ENCODE measurements at places on chromosomes 3 and 15.

GRCh38 chr3:114454551-114455251 lies 160.9 kb downstream of the TIGIT start:
- no peak for DNase-seq

GRCh38 chr3:197149-197827 lies 725 bp downstream of the CHL1 start:
- no peak for DNase-seq

GRCh38 chr15:99096173-99096893 lies 8.5 kb upstream of the SYNM start:
- no peak for DNase-seq

GRCh38 chr3:177185035-177185574 lies 12.2 kb downstream of the TBL1XR1 start:
- DNase-seq, result no peak

DNA sequence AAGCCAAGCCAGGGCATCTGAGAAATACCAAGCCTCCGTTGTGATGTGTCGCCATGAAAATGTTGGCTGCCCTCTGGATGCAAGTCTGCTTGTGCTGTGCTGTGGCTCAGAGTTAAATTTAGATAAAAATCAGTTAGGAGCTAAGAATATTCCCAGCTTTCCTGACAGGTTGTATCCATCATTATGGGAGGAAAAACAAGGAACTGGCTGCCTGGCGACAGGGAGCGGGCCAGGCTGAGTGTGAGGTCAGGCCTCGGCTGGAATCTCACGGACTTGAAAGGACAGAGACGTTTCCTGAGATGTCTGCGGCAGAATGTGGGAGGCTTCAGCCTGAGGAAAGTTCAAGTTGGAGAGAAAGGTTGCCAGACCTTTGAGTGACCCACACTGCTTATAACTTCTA lies 213.8 kb downstream of the THSD4 start:
- DNase-seq, result no peak

DNA sequence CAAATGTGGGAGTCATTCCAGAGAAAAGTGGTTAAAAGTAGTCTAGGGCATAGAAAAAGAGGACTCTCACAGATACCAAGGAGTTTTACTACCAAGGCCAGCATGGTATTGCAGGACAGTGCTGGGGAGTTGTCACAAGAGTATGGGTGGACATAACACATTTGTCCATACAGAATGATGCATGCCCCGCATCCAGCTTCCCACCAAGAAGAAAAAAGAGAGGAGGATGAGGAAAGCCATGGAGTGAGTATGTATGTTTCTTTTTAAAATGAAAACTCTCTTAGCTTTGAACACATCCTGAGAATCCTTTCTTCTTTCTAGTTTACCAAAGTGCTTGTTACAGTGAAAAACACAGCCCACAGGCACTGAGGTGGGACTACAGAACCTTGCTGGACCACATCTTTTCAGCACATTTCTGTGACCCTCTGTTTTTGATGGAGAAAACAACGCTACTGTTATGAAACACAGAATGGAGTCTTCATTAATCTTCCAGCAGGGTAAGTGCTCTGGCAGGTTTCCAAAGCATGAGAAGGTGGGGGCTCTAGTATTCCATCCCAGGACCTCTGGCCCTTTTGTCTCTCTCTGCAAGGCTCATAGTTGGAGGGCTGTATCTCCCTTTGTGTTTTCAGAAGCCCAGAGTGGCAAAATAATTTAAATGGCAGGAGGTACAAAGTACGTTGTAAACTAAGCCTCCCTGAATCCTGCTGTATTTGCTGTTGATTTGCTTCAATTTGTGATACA lies 12.7 kb downstream of the NR2E3 start:
- no peak for DNase-seq

DNA sequence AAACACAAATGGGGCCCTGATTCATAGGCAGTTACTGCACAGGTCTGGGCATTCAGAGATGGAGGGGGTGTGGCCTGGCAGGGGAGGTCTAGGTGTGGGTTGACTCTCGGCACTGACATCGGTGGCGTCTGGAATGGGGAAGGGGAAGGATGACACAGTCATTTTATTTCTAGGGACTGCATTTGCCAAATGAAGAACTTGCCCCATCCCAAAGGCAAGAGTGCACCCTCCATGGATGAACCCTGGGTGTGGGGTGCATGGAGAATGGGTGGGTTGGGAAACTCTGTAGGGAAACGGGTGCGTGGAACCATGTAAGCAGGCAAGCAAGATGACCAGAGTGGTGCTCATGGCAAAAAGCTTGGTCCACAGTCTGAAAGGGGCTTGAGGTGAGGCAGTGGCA lies 24.5 kb downstream of the SLC6A20 start:
- no peak for DNase-seq

DNA sequence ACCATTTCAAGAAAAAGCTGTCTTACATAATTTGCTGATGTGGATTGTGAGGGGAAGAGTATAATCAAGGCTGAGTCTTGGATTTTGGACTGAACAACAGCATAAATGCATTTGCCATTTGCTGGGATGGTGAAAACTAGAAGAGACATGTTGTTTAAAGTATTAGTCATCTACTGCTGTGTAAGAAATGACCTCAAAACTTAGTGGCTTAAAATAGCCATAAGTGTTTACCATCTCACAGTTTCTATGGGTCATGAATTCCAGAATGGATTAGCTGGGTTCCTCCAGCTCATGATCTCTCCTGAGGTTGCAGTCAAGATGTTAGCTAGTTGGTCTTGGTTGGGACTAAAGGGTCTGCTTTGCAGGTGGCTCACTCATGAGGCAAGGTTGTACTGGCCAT lies 66.2 kb downstream of the SCN11A start:
- no peak for DNase-seq

GRCh38 chr3:11478167-11478566 lies 165.5 kb downstream of the VGLL4 start:
- DNase-seq, result no peak

- DNase-seq, result no peak
These were observed at the start of gene CAND2 for GRCh38 chr3:12796171-12797123. Gene CAND2 (plus strand): TSS chr3:12796680. CDS start chr3:12796721, 41 bp downstream.

GRCh38 chr3:61058836-61059235 lies 192.4 kb downstream of the FHIT start:
- no peak for DNase-seq

DNA sequence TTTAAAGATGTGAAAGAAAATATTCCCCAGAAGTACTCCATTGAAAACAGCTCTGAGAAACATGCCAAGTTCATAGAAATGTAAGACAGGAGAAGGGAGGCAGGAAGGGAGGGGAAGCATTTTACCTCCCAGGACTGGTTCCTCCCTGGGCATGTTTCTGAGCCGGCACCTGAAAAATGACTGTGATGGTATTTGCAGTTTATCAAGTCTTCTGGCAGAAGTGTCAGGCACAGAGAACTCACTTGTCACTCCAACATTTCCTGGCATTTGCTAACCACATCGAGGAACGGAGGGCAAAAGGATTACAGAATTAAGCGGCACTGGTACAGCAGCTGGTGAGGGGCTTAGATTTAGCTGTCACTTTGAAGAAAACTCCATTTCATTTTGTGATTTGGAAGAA lies 1054.0 kb downstream of the TUSC7 start:
- no peak for DNase-seq

DNA sequence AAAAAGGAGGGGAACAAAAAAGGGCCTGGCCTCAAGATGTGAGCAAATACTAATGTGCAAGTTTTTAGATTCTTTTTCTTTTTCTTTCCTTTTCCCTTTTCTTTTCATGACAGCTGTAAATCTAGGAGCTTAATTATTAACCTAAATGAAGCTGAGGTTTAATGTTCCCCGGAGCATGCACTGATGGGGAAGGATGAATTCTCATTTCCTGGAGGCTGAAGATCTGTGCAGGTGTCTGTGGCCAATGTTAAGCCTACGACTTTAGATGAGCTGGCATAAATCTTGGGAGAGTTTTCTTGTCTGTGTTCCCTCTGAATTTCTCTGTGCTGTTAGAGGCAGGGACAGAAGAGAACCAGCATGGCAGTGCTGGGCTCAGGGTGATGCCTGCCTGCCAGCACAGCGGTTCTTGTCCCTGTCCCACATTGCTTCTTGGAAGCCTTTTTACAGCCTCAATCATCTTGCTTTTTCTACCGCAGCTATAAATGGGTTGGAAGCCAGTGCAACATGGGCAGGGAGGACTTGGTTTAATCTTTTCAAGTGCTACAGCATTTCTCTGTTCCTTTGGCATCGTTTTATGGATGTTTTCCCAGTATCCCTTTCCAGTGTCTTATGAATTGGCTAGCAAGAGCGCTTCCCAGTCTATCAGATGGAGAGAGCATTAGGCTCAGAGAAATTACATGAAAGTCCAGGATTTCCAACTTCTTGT lies 119.1 kb downstream of the ATG7 start:
- DNase-seq, result no peak

- DNase-seq, result no peak
These were observed 838.3 kb upstream of the ROBO1 start for GRCh38 chr3:80606073-80606472.

GRCh38 chr3:144989807-144990206 lies 1018.2 kb downstream of the DIPK2A start:
- no peak for DNase-seq

GRCh38 chr15:100158356-100158755 lies 183.4 kb downstream of the ADAMTS17 start:
- no peak for DNase-seq

GRCh38 chr3:129453732-129454131 lies 13.7 kb downstream of the IFT122 start:
- DNase-seq, result no peak

DNA sequence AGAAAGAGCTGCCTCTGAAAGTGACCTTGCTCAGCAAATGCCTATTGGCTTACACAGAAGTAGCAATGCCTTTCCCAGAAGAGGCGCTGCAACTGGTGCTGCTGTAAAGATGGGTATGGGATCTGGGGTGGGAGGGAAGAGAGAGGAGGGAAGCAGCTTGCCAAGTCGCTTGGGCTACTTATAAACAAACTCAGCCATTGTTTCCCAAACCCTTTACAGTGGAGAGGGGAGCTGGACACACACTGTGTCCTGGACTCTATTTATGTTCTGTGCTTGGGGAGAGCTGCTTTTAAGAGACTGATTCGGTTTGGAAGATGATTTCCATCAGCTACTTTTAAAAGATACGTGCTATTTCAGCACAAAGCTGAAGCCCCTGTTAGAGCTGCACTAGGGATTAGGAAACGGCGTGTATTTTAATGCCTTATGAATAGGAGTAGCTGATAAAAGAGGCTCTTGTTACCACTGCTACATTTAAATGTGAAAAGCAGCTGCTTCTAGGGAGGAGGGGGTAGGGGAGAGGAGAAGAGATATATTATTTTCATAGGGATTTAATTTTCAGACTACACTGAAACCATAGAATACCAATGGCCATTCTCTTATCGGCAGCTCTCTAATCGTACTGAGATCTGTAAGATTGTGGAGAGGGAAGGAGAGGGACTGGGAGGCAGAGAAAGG lies 440.6 kb downstream of the MCTP2 start:
- DNase-seq, result no peak

- DNase-seq, result no peak
These were observed 104.4 kb upstream of the ZBTB20 start for GRCh38 chr3:115251509-115251908.

DNA sequence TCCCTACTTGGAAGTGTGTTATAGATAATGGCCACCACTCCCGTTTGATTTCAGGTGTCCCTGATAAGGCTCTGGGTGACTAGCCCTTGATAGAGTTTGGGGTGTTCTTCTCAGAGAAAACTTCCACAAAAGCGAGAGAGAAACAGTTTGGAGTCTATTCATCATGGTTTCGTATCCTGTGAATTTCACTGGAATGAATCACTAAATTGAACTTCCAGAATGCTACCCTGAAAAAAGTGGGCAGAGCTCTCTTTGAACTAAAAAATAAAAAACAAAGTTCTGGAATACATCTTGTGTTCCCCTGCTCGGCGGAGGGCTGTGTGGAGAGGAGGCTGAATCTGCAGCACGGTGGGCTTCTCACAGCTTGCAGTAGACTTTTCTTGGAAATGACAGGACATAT lies 52.8 kb upstream of the FAM98B start:
- no peak for DNase-seq

DNA sequence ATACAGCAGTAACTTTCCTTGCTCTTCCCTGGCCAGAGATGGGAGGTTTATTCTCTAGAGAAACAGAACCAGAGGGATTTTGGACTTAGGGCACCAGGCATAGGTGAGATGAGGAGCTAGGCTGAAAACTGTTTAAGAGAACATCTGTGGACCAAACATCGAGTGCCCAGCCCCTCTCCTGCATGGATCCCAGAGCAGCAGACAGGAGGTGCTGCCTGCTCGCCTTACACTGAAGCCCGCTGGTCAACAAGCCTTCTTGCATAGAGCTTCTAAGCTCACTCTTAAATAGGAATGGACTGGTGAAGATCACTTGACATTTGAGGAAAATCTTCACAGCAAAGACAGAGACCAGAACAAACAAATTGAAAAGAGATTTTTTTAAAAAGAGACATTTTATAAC lies 41.2 kb downstream of the PARP15 start:
- no peak for DNase-seq

DNA sequence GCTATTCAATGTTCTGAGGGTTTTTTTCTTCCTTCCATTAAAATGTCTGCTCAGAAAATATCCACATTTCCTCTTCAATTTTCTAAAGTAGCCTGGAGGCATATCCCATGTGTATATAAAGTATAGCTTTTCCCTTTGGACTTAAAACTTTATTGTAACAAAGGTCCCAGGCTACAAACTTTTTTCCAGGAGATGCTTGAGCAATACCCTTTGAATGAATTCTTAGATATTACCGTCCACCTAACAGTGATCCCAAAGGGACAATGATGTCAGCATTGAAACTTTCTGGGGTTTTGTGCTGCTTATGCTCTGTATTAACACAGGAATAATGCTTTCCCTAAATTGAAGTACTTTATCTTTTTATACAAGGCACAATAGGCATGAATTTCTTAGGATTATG lies 525.2 kb downstream of the CADM2 start:
- no peak for DNase-seq

DNA sequence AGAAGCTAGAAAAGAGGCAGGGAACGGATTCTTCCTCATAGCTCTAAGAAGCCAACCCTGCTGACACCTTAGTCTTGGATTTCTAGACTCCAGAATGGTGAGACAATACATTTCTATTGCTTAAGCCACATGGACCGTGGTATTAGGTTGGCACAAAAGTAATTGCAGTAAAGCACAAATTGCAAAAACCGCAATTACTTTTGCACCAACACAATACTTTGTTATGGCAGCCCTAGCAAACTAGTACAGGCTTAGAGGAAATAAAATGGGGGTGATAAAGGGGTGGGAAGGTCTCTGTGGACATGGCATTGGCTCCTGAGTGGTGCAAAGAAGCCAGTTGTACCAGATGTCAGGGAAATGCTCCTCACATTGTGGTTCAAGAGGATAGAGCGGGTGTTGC lies 56.0 kb downstream of the SLC7A14 start:
- no peak for DNase-seq
